ENCODE measurements at places on chromosomes 1 and 21. TPM values are rescaled to one million over a fixed set of nuclear protein-coding genes. Genes with fewer than 3 reads are reported as not detected.

The NBPF4 gene
- total RNA-seq = not detected

The SPATA46 gene
- not detected for total RNA-seq

The NMNAT2 gene
- total RNA-seq = 0.53 TPM

The GPR25 gene
- total RNA-seq = not detected

The BCAN gene
- not detected for total RNA-seq

The KLHDC7A gene
- total RNA-seq = not detected

The OR4F29 gene
- not detected for total RNA-seq

The DIRAS3 gene
- total RNA-seq = 13.3 TPM

The DYNLT5 gene
- total RNA-seq = 6.1 TPM

The EPB41 gene
- 6.2 TPM for total RNA-seq

The ENTREP3 gene
- 21.0 TPM for total RNA-seq

The PCNX2 gene
- 53.5 TPM for total RNA-seq

The WLS gene
- total RNA-seq = 65.2 TPM

The SPRR3 gene
- total RNA-seq = not detected

The TSTD1 gene
- 0.86 TPM for total RNA-seq

The S100A7 gene
- total RNA-seq = not detected

The CNTN2 gene
- not detected for total RNA-seq

The DIPK1A gene
- total RNA-seq = 20.2 TPM

The OR2G2 gene
- total RNA-seq = not detected

The VWA5B1 gene
- not detected for total RNA-seq

The IRF6 gene
- not detected for total RNA-seq

The CR2 gene
- total RNA-seq = not detected

The OR2T29 gene
- total RNA-seq = not detected

The ESRRG gene
- total RNA-seq = under 0.01 TPM

The KANK4 gene
- not detected for total RNA-seq

The HES4 gene
- total RNA-seq = 0.35 TPM

The C1QB gene
- not detected for total RNA-seq

Data from myometrial cell (primary cell).